ENCODE measurements at places on chromosomes 6 and 20.

GRCh38 chr6:158536891-158537798 is 22.7 kb upstream of the TMEM181 start:
- DNase-seq, result no peak

DNA sequence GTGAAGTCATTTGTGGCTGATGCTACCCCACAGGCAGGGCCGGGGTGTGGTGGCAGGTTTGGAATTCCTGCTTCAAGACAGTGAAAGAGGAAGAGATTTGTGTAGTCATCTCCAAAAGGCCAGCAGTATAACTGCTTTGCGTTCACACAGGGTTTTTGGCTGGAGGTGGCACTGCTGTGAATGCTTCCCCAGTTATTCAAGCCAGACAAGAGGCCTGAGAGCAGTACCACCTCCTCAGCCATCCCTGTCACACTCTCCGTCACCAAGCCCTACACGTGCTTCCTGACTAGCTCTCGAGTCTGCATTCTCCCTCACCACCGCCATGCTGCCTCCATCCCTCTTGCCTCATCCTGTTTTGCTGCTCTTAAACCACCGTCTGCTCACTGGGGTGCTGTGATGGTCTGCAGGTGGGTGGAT is 23.9 kb downstream of the ARMC2 start:
- DNase-seq, result no peak

DNA sequence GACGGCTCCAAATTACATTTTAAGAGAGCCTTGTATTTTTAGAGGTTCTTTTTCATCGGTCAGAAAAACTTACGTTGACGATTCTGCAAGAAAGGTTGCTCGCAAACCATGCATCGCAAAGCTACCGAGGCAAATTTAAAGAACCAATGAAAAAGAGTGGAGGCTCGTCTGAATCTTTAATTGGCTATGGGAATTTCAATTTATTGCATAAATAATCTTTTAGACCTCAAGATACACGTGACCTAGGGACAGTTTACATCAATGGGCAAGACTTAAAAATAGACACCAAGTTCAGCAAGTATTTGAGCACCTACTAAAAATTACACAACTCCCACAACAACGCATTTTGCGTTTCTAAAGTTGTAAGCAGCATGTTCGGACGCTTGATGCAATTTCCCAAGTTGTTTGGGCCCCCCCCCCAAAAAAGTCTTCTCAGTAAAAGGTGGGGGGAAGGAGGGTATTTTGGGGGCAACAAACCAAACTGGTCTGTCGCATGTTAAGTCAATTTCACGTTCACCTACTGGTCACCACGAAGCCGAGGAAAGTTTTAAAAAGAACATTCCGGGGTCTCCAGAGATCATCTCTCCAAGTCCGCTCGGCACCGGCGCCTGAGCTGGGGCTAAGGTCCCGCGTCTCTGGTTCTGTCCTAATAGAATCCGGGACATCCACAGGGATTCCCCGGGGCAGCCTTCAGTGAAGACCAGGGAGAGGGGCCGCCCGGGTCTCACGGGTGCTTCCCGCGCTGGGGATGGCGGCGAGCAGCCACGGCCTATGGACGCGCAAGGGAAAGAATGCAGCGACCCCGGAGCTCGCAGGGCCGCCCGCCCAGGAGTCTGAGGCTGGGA is 851 bp downstream of the SNX5 start:
- DNase-seq, result peak; percentile 73

DNA sequence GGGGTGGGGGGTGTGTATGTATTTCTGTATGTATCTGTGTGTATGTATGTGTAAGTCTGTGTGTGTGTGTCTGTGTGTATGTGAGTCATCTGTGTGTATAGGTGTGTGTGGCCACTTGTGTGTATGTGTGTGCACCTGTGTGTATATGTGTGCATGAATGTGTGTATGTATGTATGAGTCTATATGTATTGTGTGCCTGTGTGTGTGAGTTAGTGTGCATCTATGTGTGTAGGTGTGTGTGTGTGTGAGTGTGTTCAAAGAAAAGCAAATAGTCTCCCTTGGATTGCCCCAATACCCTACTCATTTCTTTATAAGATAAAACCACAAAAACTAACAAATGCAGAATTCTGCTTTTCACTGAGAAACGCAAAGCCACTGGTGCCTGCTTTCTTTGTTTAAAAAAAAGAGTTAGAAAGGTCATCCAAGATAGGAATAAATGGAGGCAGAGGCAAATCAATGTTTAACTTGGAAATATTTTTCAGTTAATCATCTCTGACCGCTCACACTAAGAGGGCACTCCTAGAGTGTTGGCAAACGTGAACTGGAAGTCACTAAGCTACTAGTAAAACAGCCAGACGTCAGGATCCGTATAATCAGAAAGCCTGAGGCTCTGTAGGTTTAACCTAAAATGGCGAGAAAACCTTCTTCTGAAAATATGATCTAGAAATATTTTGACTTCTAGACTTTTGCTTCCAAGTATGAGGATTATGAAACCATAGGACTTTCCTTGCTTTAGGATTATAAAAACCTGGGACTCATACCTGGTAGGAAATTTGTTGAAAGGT is 37.4 kb upstream of the JAG1 start:
- DNase-seq, result no peak

DNA sequence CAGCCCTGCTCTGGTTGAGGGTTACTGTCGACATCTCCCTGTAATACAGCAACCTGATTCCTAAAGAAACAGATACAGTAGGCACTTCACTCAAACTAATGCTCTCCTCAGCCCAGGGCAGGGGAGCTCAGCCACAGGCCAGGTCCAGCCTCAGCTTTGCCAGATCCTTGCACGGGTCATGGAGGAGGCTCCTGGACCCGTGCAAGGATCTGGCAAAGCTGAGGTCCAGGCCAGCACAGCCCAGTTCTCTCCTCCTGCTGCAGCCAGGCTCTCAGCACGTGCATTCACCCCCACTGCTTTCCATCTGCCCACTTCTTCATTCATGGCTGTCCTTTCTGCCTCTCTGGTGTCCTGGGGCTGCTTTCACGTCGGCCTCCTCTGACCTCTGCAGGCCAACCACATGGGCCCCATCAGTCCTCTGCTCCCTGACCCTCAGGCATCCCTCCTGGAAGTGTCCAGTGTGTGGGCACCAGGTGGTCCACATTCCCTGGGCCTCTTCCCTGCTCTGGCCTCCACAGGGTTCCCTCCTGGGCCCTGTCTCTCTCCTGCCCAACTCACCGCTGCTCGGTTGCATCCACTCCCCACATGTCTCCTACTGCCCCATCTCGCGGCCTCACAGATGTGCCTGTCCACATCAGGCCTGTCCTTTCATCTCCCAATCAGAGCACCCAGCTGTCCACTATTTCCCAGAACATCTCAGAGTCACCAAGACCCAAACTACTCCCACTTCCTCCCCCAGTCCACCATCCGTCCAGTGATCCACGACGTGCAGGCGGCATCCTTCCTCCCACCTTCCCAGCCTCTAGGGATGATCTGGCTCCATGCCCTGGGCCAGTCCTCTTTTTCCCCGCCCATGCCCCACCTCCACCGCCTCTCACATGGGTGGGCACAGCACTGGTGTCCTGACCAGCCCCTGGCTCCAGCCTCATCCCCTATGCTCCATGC is 11.8 kb upstream of the CD93 start:
- no peak for DNase-seq

- DNase-seq, result peak; percentile 73
Measured at GRCh38 chr6:11271228-11272020, 39.0 kb upstream of the NEDD9 start.

DNA sequence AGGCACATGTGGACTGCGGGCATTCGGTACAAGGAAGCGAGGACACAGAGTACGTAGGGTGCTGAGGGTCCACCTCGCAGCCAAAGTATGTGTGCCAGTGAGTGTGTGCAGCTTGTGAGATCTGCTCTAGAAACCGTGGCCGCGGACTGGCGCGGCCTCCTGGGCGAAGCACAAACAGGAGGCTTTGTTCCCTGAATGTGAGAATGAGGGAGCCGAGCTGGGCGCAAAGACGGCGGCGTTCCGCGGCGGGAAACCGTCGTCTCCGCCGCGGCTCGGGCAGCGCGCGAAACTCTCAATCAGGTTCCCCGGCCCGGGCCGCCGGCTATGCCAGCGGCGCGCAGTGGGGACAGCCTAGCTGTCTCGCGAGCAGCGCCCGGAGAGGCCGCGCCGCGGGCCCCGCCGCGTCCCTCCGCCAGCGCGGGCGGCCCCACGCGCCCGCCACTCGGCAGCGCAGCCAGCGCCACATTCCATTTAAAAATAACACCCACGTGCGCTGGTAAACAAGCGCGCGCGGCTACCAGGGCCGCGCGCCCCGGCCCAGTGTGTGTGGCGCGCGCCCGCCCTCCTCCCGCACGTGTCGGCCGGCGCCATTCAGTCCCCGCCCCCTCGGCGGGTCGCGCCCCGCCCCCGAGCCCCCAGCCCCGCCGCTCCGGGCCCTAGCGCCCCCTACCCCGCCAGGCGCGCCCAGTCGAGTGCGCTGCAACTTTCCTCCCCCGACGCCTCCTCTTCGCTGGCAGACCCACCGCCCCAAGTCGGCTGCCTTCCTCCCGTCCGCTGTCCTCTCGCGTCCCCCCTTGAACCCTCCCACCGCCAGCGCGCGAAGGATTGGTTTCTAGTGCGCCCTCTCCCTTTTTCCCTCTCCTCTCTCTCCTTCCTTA is 3.0 kb upstream of the FOXO3 start:
- DNase-seq, result peak; percentile 71

GRCh38 chr6:7727946-7728854 is 2.3 kb downstream of the BMP6 start:
- peak; percentile 5 for DNase-seq

- DNase-seq, result no peak
Measured at GRCh38 chr6:106397431-106397830, 36.9 kb downstream of the CRYBG1 start.

- no peak for DNase-seq
Measured at GRCh38 chr6:50714487-50715379, 1.4 kb downstream of the TFAP2D start.

DNA sequence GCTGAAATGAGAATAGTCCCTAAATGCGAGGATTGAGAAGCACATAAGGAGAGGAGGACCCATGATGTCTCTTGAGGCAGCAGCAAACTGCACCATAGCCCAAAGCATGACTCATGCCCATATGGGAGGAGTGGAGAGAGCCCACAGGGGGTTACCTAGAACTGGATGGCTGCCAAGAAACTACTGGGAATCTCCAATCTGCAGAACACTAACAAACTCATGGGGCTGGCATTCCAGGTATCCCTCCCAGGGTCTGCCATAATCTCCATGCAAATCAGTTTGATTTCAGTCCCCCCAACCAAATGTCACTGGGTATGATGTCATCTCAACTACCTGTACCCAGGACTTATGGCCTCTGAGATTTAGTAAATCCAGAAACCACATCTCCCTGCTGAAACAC is 410.5 kb downstream of the PTPRT start:
- no peak for DNase-seq

DNA sequence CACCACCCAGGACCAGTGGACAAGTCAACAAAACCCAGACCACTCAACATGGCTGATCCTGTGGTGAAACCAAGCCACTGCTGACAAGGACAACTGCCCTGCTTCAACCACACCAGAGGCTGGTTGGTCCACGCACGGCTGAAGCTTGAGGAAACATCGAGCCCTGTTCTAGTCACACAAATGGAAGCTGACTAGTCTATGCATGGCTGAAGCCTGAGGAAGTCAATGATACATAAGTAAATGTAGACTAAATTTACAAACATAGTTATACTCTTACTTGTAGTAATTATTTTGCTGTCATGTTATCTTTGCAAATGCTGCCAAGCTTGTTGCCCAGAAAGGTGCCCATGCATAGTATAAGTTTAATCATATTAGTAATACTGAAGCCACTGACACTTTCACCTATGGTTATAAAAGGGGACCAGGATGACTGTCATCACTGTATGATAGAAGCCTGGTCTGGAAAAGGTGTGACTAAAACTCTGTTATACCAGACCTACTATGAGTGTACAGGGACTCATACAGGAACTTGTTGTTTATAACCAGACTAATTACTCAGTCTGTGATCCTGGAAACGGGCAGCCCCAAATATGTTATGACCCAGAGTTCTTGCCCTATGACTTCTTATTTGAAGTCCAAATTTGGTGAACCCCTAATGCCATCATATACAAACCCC is 5.6 kb downstream of the IL22RA2 start:
- no peak for DNase-seq

- DNase-seq, result no peak
Measured at GRCh38 chr6:8245726-8246125, 143.4 kb upstream of the EEF1E1 start.

DNA sequence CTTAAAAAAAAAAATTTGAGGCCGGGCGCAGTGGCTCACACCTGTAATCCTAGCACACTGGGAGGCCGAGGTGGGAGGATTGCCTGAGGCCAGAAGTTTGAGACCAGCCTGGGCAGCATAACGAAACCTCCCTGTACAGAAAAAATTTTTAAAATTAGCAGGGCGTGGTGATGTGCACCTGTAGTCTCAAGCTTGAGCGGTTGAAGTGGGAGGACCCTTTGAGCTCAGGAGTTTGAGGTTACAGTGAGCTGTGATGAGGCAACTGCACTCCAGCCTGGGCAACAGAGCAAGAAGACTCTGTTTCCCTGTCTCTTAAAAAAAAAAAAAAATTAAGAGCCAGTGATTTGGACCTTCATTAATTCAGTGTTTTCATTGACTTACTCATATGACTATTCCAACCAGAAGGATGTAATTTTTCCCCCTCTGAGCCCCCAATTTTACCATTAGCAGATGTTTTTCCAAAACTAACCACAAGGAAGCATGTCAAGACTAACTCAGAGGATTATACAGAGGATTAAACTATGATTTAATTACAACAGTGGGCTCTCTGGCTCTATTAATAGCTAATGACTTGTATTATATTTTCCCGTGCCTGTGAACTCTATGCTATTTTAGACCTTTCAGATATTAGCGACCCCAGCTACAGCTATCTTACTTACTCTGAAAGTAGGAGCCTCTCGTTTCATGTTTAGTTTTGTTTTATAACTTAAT is 75.1 kb downstream of the ARID1B start:
- DNase-seq, result no peak

GRCh38 chr6:145887969-145888368 is 73.4 kb upstream of the FBXO30 start:
- peak; percentile 37 for DNase-seq

DNA sequence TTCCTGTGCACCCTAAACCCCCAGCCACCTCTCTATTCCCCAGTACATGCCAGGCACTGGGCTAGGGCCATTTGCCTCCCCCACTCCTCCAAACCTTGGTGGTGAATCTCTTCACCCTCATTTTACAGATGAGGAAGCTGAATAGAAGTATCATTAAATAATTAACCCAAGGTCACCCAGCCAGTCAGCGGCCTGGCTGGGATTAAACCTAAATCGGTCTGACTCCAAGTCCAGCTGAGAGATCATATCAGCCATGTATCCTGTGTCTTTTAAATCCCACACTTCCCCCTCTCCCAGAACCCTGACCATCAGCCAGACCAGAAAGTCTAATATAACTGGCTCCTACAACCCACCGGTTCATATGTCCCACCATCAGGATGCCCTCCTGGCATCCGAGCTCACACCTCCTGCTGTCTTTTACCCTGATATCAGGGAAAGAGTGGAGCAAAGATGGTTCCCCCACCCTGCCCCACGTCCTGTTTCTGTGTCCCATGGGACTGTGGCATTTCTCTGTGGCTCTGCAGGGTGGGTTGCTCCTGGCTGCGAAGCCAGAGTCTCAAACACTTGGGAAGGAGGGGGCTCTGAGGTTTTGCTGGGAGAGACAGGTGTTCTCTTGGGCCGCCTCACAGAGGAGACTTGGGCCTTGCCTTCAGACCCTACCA is 145.3 kb downstream of the VEGFA start:
- DNase-seq, result no peak

All from fibroblast of gingiva (primary cell).